Activated CD4-positive, alpha-beta T cell treated with anti-CD3 and anti-CD28 coated beads for 36 hours (primary cell): ENCODE measurements at places on chromosomes 3 and 15.
A peak's percentile ranks its signal among the peaks of the same experiment; 100 is the strongest.

DNA sequence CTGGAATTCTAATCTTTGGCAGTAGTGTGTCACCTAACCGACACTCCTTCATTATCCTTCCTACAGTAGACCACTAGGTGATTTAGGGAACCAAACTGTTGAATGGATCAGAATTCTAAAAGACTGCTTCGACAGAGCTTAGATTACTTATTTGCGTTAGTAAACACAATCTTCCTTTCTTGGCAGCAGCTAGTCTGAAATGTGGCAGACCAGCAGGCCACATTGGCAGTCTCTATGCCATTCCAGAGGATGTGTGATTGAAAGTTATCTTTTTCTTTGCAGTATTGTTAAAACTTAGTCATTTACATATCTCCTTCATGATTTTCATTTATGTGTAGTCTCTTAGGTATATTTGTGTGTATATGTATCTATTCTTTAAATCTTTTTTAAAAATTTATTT is 23.6 kb downstream of the MBNL1 start:
- H3K36me3 ChIP-seq = peaks cover 8% of the 10 kb centered on the region
- no peak overlapping the region for H3K27ac ChIP-seq
- no peak overlapping the region for H3K4me3 ChIP-seq
- peaks cover 72% of the 10 kb centered on the region for H3K4me1 ChIP-seq
- no peak for DNase-seq

- H3K36me3 ChIP-seq = no peaks in the 10 kb centered on the region
- no peaks in the 10 kb centered on the region for H3K4me1 ChIP-seq
- no peak overlapping the region for H3K4me3 ChIP-seq
- no peak overlapping the region for H3K27ac ChIP-seq
- no peak for DNase-seq
- peaks cover 3% of the 10 kb centered on the region for H3K27me3 ChIP-seq
Measured at GRCh38 chr15:66046751-66047150, 177.5 kb downstream of the RAB11A start.

GRCh38 chr3:184945886-184946625 is 134.1 kb downstream of the VPS8 start:
- no peak overlapping the region for H3K4me3 ChIP-seq
- H3K27ac ChIP-seq = peak overlapping the region; percentile 4
- no peaks in the 10 kb centered on the region for H3K27me3 ChIP-seq
- H3K4me1 ChIP-seq = no peaks in the 10 kb centered on the region
- H3K36me3 ChIP-seq = peaks cover 19% of the 10 kb centered on the region

DNA sequence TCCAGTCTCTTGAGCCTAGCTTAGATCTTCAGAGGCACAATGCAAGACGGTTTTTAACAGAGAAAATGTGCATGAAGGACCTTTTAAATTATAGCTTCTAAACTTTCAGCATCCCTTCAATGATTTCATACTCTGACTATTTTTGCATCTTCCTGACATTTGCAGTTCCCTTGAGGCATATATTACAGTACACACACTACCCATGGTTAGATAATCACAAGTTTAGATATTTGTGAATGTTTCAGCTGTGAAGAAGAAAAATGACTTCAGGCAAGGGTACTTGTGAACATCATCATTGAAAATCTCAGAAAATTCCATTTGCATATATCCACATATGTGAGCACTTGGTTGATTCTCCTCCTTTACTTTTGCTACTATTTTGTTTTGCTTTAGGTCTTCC is 341.5 kb downstream of the ROBO2 start:
- no peak for DNase-seq
- no peaks in the 10 kb centered on the region for H3K4me1 ChIP-seq
- no peak overlapping the region for H3K27ac ChIP-seq
- H3K36me3 ChIP-seq = no peaks in the 10 kb centered on the region

DNA sequence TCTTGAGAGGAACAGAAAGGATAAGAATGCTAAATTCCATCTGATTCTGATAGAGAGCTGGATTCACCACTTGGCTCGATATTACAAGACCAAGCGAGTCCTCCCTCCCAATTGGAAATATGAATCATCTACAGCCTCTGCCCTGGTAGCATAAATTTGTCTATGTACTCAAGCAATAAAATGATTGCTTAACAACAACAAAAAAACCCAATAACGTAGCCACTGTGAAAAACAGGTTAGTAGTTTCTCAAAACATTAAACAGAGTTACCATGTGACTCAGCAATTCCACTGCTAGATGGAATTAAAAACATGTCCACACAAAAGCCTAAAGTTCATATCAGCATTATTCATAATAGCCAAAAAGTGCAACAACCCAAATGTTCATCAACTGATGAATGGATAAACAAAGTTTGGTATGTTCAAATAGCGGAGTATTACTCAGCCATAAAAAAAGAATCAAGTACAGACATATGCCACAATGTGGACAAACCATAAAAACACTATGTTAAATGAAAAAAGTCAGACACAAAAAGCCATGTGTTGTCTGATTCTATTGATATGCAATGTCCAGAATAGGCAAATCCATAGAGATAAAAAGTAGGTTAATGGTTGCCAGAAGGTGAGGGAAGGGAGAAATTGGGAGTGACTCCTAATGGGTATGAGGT is 16.8 kb downstream of the BCL2L10 start:
- H3K27ac ChIP-seq = no peak overlapping the region
- no peaks in the 10 kb centered on the region for H3K27me3 ChIP-seq
- no peaks in the 10 kb centered on the region for H3K36me3 ChIP-seq
- no peaks in the 10 kb centered on the region for H3K4me1 ChIP-seq

DNA sequence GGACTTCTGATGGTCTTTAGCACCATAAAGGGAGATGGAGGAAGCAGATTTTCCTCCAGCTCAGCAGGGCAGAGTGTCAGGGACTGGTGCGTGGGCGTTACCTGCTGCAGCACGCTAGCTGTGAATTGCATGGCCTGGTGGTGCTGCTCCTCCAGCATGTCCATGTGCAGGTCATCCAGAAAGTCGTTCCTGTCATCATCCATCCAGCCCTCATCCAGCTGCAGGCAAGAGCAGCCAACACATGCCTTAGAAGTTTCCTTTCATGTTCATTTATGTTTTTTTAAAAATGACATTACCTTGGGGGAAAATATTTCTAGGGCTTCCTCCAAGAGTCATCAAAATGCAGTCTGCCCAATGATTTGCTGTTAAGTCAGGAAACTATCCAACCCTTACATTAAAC is 239.2 kb downstream of the PDZRN3 start:
- no peaks in the 10 kb centered on the region for H3K4me1 ChIP-seq
- no peak for DNase-seq
- H3K4me3 ChIP-seq = no peak overlapping the region
- no peaks in the 10 kb centered on the region for H3K36me3 ChIP-seq
- peaks cover 2% of the 10 kb centered on the region for H3K27me3 ChIP-seq

GRCh38 chr3:171841620-171842000 is 1.5 kb upstream of the TMEM212 start:
- H3K27ac ChIP-seq = no peak overlapping the region
- H3K4me3 ChIP-seq = no peak overlapping the region
- no peaks in the 10 kb centered on the region for H3K36me3 ChIP-seq
- H3K4me1 ChIP-seq = peaks cover 8% of the 10 kb centered on the region
- peaks cover 10% of the 10 kb centered on the region for H3K27me3 ChIP-seq
- DNase-seq = no peak

DNA sequence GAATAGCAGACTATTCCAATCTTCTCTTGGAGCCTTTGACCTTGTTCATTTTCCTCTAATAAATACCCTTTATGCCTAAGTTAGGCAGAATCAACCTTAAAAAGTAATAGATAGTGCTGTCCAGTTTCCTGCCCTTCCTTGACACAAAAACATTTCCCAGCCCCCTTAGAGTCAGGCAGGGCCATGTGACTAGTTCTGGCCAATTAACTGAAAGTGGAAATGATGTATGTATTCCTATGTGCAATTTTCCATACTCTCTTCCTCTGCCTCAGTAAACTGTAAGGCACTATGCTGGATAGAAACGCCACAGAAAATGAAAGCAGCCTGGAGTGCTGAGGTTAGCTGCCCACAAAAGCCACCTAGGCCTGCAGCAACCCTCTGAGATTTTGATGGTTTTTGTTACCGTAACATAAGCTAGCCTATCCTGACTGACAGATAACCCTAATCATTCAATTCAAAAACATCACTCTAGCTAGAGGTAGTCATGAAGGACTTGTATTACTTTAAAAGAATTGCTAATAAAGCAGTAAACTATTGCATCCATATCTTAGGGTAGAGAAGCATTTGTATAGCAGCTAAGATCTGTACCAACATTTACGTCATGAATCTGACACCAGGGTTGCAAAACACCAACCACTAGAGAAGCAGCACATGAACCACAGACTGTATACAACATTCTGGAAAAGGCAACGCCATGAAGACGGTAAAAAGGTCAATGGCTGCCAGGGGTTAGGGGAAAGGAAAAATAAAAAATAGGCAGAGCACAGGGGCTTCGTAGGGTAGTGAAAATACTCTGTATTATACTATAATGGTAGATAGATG is 112.9 kb downstream of the ULK4 start:
- H3K27ac ChIP-seq = no peak overlapping the region
- peak; percentile 24 for DNase-seq
- H3K4me3 ChIP-seq = no peak overlapping the region
- peaks cover 18% of the 10 kb centered on the region for H3K4me1 ChIP-seq

DNA sequence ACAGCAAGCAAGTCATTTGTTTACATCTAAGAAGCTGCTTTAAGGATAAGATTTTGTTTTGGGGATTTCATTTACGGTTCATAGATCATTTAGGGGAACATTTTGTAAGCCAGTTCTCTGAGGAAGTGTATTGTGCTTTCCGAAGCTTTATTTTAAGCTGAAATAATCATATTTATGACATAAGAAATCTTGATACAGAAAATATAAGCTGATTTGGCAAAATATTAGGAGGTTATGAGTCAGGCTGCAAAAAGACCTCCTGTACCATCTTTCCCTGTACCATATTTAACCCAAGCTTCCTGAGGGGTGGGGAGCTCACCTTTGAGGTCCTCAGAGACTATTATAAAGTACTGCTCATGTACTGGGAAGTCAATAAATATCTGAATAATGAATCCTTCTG is 8.1 kb upstream of the EIF4E3 start:
- no peak overlapping the region for H3K4me3 ChIP-seq
- no peaks in the 10 kb centered on the region for H3K36me3 ChIP-seq
- DNase-seq = no peak
- peaks cover 21% of the 10 kb centered on the region for H3K4me1 ChIP-seq
- peaks cover 9% of the 10 kb centered on the region for H3K27me3 ChIP-seq

DNA sequence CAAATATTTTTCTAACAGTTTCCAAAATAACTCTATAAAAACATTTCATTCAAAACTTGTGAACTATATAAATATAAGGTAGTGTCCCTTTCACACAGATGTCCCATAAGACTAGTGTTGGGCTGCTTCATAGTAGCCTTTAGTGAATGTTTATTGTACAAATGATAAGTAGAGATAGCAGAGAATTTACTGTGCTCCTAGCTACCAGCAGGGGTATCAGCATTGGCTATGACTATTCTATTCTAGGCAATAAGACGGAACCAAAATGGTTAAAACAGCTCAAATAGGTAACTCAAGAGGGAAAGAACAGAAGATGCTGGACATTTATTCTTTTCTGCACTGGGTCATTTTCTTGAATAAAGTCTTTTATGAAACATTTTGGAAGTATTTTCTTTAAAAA is 22.6 kb downstream of the SERPINI2 start:
- H3K27me3 ChIP-seq = no peaks in the 10 kb centered on the region
- no peaks in the 10 kb centered on the region for H3K4me1 ChIP-seq
- no peak overlapping the region for H3K4me3 ChIP-seq
- H3K36me3 ChIP-seq = no peaks in the 10 kb centered on the region
- DNase-seq = no peak

DNA sequence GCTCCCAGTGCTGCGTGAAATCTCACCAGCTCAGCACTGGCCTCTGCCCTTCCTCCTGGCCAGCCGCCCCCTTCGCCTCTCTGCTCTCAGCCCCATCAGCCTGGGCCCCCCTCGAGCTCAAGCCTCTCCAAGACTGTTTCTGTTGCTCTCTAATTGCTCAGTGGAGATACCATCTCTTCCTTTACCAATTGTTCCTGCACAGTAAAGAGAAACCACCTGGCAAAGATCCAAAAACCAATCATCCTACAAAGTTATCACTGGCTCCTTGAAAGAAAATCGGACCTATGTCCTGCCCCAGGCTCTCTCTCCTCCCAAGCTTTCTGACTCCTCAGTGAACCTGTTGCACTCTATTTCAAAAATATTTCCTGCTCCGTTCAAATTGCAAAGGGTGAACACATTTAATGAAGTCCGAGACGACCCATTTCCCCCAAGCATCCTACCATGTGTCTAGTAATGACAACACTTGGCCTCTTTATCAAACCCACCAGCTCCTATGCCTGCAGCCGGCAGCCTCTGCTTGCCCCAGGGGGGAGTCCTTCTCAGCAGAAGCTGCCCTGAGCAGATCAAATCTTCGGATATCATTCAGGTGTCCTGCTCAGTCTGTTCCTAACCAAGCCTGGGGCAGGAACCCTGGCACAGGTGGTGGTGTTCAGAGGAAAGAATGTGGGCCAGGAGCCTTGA is 53.7 kb upstream of the FAM174B start:
- H3K4me1 ChIP-seq = peaks cover 11% of the 10 kb centered on the region
- H3K27ac ChIP-seq = no peak overlapping the region
- H3K4me3 ChIP-seq = no peak overlapping the region
- no peaks in the 10 kb centered on the region for H3K36me3 ChIP-seq

GRCh38 chr15:51706291-51706690 is 25.0 kb downstream of the SCG3 start:
- H3K4me1 ChIP-seq = no peaks in the 10 kb centered on the region
- H3K4me3 ChIP-seq = no peak overlapping the region
- H3K27me3 ChIP-seq = peaks cover 3% of the 10 kb centered on the region
- no peak for DNase-seq

DNA sequence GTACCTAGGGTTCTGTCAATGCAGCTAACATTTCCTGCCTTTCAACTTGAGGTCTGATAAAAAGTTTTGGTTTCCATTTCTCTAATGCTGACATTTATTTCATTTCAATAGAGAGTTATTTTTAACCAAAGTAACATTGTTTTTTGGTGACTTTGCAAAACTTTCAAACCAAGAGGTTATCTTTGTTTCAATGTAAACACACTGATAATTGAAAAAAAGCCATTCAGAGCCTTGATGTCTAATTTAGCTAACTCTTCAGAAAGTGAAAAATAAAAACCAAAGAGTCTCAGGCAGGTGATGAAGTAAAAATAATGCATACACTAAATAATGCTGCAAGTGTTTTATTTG is 9.6 kb upstream of the TIPARP start:
- H3K27ac ChIP-seq = peak overlapping the region; percentile 62
- no peak for DNase-seq
- no peaks in the 10 kb centered on the region for H3K27me3 ChIP-seq

GRCh38 chr15:25930931-25931330 is 67.8 kb upstream of the ATP10A start:
- peaks cover 5% of the 10 kb centered on the region for H3K4me1 ChIP-seq
- no peaks in the 10 kb centered on the region for H3K27me3 ChIP-seq
- peaks cover 5% of the 10 kb centered on the region for H3K36me3 ChIP-seq

GRCh38 chr3:150520408-150520807 is 25.9 kb downstream of the SERP1 start:
- peaks cover 4% of the 10 kb centered on the region for H3K27me3 ChIP-seq
- no peak overlapping the region for H3K4me3 ChIP-seq
- no peak for DNase-seq
- H3K27ac ChIP-seq = no peak overlapping the region
- no peaks in the 10 kb centered on the region for H3K36me3 ChIP-seq
- H3K4me1 ChIP-seq = no peaks in the 10 kb centered on the region

DNA sequence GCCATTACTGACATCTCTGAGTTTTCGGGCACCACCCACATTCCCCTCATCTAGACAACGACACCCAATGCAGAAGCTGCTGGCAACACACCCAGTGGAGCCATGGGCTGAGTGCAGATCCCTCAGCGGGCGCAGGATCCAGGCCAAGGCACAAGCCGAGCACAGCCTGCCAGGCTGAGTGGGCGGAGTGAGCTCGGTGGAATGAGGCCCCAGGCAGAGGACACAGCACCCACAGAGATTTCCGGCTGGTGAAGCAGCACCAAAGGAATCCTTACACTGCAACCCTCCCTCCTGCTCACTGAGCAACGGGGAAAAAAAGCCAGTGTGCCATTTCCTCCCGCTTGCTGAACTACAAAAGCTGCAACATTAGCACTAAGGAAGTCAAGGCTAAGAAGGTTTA is 34.3 kb downstream of the ZMAT3 start:
- H3K27ac ChIP-seq = peak overlapping the region; percentile 90
- peaks cover 3% of the 10 kb centered on the region for H3K4me1 ChIP-seq
- no peaks in the 10 kb centered on the region for H3K27me3 ChIP-seq
